ENCODE measurements at places on chromosomes 5 and 9.

- DNase-seq = no peak
Observed at GRCh38 chr9:126788046-126788445, 16.8 kb upstream of the ZBTB43 start.

GRCh38 chr9:104769655-104770054 lies 5.7 kb downstream of the NIPSNAP3B start:
- no peak for DNase-seq

- DNase-seq = no peak
Observed at GRCh38 chr5:171855798-171856763, 70.5 kb downstream of the SMIM23 start.

DNA sequence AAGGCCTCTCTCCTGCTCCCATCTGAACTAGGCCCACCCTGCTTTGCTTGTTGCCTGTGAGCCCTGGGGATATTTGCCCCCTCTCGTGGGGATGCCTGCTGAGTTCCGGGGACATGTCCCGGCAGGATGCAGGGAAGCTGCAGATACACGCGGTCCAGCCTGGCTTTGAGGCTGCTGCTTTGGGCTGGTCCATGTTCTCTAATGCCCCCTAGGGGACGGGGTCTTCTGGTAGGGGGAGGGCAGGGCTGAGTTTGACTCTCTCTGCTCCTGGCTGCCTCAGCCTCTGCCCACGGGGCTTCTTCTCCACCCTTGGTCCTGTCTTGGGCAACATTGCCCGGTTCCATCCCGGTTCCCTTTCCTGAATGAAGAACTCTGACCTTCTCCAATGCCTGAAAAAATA lies 84.9 kb upstream of the ASS1 start:
- no peak for DNase-seq

- DNase-seq = no peak
Observed at GRCh38 chr9:127712867-127713266, 2.6 kb downstream of the PTRH1 start.

DNA sequence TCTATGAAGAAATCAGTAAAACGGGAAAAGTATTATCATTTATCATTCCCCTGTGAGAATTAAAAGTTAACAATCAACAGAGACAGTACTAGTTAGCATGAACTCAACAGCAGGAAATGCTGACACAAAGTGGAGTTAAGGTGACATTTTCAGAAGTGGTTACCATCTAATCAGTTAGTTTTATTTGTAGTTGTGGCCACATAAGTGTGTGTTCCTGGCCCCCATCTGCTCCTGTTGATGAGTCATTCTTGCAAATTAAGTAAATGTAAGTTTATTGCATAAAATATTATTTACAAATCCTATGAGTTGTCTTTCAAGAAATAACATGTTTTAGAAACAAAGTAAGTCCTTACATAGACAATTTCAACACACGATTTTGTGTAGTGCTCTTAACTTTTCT lies 8.9 kb upstream of the BNC2 start:
- DNase-seq = no peak

- no peak for DNase-seq
Observed at GRCh38 chr9:122318284-122318683, 52.5 kb upstream of the PTGS1 start.

- DNase-seq = no peak
Observed at GRCh38 chr9:129875181-129875611, 39.9 kb downstream of the USP20 start.

- DNase-seq = no peak
Observed at GRCh38 chr5:140005145-140005591, 37.9 kb downstream of the NRG2 start.

- no peak for DNase-seq
Observed at GRCh38 chr9:98943682-98944056, at the start of gene COL15A1. Gene COL15A1, plus strand, starts transcription at chr9:98943907. Its CDS starts 155 bp downstream, at chr9:98944062.

- no peak for DNase-seq
Observed at GRCh38 chr9:4979239-4979638, 5.8 kb upstream of the JAK2 start.

GRCh38 chr5:96332535-96333366 lies 100.3 kb downstream of the PCSK1 start:
- DNase-seq = no peak

DNA sequence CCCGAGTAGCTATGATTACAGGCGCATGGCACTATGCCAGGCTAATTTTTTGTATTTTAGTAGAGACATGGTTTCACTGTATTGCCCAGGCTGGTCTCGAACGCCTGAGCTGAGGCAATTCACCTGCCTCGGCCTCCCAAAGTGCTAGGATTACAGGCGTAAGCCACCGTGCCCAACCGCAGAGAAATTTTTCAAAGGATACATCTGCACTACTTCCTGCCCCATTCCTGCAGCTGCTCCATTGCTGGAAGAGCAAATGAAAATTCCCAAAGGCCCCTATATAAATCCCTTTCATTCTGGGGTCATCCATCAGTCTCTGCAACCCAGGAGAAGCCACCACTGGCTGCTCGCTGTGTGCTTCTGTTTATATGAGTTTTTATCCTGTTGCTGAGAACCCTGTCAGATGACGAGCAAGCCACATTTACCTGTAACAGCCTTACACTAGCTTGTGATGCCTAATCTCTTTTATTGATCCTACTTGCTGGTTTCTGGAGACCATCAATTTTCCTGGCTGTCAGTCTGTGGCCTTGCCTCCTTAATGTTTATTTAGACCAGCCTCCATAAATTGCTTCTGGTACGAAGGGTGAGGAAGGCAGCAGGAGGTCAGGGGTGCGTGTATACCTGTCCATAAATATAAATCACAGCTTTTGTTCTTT lies 925.3 kb downstream of the TLE4 start:
- no peak for DNase-seq

GRCh38 chr5:133334796-133335639 lies 277.3 kb downstream of the FSTL4 start:
- DNase-seq = no peak

- DNase-seq = no peak
Observed at GRCh38 chr5:143056792-143057579, 286.8 kb downstream of the ARHGAP26 start.

DNA sequence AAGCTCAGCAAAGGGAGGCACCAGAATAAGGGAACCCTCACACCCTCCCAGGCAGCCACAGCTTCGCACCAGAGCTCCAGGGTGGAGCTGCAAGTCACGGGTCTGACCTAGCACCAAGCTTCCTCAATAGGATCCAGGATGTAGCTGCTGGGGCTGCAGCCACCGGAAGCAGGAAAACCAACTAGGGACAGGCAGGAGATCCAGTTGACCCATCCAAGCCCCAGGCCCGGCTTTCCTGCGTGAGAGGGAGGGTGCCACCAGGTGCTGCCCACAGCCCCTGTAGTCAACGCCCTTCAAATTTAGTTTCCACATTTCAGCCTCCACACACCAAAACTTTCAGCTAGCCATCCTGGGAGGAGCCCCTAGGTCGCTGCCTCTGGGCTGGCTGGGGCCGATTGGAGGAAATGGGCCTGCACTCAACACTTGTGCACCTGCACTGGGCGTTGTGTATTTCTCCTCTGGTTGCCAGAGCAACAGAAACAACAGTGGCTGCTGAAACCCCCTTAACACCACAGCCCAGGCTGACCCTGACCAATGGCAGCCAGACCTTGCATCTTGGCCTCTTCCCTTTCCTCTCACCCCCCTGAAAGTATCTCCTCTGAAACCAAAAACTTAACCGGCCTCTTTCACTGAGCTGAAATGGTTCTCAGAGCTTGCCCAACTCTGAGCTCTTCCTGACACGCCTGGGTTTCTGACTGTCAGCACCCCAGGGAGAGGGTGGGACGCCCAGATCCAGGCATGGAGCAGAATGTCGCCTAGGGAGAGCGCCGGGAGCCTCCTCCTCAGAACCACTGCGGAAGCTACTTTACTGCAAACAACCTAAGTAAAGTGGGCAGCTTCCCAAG lies 226.5 kb upstream of the MAP3K1 start:
- DNase-seq = peak; percentile 34

DNA sequence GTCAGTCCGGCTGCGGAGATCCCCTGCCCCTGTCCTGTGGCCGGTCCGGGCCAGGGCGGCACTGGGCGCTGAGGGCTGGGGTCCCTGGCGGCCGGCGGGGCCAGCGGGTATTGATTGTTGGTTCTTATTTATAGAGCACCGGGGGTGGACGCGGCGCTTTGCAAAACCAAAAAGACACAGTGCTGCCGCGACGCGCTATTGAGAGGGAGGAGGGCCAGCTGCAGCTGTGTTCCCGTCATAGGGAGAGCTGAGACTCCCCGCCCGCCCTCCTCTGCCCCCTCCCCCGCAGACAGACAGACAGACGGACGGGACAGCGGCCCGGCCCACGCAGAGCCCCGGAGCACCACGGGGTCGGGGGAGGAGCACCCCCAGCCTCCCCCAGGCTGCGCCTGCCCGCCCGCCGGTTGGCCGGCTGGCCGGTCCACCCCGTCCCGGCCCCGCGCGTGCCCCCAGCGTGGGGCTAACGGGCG lies 2.5 kb downstream of the LRRC26 start:
- DNase-seq = no peak

GRCh38 chr5:34062419-34062818 lies 19.4 kb upstream of the C1QTNF3 start:
- no peak for DNase-seq

DNA sequence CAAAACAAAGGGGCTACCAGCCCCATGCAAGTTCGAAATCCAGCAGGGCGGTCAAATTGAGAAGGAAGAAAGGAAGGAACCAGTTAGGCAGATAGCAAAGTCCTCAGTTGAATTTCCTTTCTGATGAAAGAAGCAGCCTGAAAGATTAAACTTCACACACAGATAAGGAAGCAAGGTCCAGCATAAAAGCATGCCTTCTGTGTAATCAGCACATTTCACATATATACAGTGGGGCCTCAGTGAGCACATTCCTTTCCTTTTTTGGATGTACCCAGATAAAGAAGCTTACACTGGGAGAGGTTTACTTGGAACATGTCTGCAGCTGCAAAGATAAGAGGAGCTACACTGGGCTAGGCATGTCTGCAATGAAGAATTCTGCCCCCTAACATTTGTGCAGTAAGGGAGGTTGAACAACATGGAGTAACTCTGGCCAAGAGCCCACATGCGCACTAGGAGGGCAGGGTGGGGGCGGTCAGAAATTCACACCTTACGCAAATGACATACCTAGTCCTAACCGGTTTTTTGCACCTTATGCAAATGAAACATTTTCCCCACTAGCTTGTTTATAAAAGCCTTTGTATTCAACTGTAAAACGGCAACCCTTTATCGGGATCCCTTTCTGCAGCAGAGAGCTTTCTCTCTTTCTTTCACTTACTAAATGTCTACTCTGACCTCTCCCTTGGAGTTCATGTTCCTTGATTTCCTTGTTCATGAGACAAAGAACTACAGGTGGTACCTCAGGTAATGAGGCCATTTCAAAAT lies 149.7 kb upstream of the FBXL17 start:
- DNase-seq = no peak

- no peak for DNase-seq
Observed at GRCh38 chr5:39785410-39785809, 360.6 kb upstream of the DAB2 start.

DNA sequence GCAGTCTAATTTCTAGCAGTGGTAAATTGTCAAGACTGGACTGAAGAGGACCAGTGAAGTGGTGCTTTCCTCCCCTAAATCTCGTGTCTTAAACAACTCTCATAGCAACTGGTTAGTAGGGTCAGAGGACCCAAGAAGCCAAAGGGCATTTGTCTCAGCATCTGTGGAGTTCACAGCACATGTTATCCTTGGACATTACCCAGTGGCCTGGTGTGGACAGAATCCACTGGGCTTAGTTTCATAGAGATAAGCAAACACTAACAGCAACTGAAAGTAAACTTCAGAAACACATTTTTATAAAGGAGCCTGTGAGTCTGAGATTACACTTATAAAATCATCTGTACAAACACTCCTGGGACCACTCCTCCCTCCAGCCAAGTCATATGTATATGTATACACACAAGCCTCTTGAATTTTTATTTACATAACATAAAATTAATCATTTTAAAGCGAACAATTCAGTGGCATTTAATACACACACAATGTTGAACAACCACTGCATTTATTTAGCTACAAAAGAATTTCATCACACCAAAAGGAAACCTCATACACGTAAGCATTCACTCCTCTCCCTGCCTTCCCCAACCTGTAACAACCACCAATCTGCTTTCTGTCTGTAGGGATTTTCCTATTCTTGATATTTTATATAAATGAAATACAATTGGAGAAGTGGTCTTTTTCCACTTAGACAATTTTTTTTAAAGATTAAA lies 457.8 kb downstream of the RASEF start:
- no peak for DNase-seq

GRCh38 chr9:75628952-75629351 lies 261.5 kb upstream of the PCSK5 start:
- DNase-seq = no peak

- no peak for DNase-seq
Observed at GRCh38 chr5:179405426-179406030, 60.3 kb upstream of the ADAMTS2 start.

DNA sequence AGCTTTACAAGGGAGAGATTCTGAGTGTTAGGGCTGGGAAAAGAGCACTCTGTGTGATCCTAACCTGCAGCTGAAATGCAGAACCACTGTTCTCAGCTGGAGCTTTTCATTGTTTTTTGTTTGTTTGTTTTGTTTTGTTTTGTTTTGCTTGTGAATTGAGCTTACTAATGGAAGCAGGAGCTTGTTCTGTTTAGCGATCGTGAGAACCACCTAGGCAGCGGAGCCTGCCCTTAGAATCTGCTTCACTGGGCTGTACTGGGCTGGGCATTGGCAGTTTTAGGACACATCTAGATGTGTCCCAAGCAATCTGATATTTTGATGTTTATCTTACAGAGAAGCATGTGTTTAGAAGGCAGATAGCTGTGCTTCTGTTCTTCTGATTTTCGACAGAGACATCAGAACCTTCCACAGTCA lies 14.3 kb downstream of the SYK start:
- DNase-seq = no peak

GRCh38 chr9:92737216-92737606 lies 27.4 kb downstream of the BICD2 start:
- no peak for DNase-seq

- DNase-seq = no peak
Observed at GRCh38 chr9:107946364-107947141, 457.0 kb upstream of the KLF4 start.

GRCh38 chr5:149352169-149352568 lies 5.7 kb upstream of the PCYOX1L start:
- no peak for DNase-seq

Measured in stimulated activated CD4-positive, alpha-beta T cell treated with anti-CD3 and anti-CD28 coated beads, TNF-alpha, amount 100 ng/mL, for 1 hour (primary cell).